ENCODE measurements at places on chromosomes 7 and 10.

GRCh38 chr7:958221-959200 is 4.0 kb upstream of the ADAP1 start:
- DNase-seq: no peak

DNA sequence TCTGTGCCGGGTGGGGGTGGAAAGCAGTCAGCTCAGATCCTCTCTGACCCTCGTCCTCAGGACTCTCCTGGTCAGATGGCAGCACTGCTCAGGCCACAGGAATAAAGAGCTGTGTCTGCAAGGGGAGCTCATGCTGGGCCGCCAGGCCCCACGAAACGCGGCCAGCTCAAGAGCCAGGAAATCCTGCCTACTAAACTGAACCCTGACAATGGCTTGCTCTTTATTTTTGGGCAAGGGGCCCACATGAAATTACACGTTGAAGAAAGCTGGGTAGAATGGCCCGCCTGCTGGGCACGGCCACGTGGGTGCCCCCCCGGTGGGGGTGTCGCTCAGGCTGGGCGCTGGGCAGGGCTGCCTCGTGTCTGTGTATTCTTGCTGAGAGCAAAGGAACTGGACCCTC is 103.0 kb downstream of the ITIH5 start:
- no peak for DNase-seq

DNA sequence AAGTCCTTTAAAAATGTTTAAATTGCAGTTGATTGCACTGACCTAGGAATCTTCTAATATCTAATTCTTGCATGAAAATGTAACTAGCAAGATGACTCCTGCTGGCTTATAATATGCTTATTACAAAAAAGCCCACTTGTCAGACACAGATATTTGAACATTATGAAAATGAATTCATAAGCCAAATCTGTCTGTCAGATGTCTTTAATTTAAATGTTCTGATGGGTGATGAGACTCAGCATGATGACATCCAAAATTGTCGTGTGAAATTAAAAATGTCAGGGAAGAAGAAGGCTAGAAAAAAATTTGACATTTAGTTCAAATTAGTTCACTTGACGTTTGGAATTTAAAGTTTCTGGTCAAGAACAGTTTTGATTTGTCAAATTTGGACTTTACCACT is 277.8 kb downstream of the PHF14 start:
- no peak for DNase-seq

DNA sequence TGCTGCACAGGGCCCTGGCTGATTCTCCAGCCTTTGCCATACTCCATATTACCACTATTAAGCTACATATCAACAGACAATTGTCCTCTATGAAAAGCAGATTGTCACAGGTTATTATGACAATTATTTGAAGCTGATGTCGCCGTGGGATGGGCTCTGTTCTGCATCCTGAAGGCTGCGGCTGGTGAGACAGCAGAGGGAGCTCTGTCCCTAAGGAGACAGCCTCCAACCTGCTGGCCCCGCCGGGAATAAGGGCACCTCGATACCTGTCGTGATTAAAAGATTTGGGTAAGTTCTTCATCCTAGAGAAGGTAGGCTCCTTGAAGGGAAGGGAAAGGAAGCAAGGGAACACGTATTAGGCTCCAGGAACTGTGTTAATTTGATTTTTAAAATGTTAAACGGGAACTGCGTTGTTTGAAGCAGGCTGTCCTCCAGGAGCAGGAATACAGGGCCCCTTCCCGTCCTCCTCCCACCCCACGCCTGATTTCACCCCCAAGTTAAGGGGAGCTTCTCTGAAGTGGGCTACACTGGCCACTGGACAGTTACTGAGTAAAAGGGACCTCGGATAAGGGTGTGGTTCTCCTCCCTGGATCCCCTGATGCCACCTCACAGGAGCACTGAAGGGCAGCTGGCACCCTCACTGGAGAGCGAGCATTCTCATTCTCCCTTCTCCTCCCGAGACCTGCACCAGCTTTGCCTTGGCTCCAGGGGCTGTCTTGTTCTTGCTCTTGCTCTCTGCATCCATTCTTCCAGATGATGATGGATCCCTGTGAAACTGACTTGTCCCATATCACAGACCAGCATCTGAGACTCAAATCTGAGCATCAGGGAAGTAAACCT is 11.8 kb upstream of the TIAL1 start:
- DNase-seq: peak; percentile 64

DNA sequence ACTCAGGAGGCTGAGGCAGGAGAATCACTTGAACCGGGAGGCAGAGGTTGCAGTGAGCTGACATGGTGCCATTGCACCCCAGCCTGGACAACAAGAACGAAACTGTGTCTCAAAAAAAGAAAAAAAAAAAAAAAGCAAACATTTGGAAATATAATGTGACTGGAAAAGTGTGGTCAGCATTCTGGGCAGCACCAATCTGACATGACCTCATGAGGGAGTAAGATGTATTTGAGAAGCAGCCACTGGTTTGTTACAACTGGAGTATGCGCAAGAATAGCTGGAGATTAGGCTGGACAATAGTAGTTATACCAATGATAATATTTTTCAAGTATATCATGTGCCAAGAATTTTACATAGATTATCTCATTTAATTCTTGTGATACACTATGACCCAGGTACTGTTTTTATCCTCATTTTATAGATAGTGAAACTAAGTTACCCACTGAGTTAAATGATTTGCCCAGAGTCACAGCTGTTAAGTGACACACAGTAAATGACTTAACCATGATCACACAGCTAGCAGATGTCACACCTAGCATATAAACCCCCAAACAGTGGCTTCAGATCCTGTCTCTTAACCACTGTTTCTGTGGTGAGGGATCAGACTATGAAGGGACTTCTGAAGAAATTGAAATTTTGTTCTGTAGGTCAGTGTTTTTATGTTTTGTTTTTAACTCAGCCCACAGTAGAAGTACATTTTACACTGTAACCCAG is 11.1 kb downstream of the MCU start:
- DNase-seq: no peak

- peak; percentile 68 for DNase-seq
Measured at GRCh38 chr10:11724938-11725776, 17.0 kb upstream of the ECHDC3 start.

- DNase-seq: no peak
Measured at GRCh38 chr10:43986374-43986773, 337.7 kb upstream of the ZNF32 start.

- DNase-seq: no peak
Measured at GRCh38 chr7:33821970-33822369, 83.4 kb upstream of the BMPER start.

DNA sequence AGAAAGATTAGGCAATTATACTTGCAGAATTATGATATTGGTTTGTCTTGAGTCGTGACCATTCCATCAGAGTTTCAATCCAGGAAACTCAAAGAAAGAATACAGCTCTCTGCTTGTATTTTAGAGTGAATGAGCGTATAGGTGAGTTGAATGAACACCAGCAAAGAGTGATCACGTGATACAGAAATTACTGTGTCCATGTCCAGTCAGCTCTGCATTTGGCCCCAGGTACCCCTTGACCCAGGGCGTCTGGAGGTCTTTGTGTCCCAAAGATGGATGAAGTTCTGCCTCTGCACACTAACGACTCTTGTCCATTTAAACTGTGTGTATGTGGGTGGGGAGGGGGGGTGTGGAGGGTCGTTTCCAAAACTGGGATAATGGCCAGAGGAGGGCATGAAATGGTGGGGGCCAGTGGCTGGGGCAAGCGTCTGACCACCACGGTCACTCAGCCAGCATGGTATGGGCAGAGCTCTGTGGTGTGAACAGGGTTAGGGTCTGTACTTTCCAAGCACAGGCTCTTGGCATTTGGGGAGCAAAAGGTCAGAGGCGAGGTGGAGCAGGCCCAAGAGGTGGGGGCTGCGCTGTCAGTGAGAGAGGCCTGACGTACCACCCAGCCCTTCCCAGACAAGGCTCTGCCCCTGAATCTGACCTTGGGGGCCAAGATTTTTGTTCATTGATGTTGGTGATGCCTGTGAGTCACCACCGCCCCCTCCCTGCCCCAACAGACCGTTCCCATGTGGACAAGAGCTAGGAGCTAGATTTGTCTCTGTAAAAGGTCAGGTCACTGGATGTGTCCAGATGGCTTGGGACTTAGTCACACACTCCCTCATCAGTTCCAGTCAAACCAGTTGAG is 1.4 kb downstream of the PTPRE start:
- no peak for DNase-seq

Data from hepatocyte (in vitro differentiated cells).